GM13977 (cell line): ENCODE measurements at places on chromosomes 2 and 18.
A peak's percentile ranks its signal among the peaks of the same experiment; 100 is the strongest.

DNA sequence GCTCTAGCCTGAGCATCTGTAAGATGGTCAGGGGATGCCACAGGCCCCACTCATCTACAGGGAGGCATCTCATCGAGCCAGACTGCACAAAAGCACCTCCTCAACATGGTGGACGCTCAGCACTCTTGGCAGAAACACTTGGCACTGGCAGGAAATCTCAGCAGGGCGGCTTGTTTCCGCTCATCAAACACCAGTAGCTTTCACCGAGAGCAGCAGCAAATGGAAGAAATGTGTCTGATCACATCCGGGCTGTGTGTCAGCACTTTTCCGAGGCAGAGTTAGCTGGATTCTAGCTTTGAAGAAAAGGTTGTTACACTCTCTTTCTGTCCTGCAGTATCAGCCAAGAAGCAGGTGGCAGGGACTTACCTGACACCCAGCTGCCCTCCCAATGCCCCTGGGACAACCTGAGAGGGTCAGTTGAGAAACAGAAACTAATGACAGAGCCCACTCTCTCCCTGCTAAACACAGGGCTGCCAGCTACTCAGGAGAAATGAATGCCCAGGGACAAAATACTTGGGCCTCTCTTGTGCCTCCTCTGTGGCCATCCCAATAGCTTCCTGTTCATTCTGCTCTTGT is 68.9 kb upstream of the FZD7 start:
- DNase-seq, result no peak

GRCh38 chr2:129767346-129768035 is 212.0 kb upstream of the RAB6C start:
- DNase-seq, result no peak

GRCh38 chr18:4024702-4025101 is 430.4 kb downstream of the DLGAP1 start:
- DNase-seq, result no peak

DNA sequence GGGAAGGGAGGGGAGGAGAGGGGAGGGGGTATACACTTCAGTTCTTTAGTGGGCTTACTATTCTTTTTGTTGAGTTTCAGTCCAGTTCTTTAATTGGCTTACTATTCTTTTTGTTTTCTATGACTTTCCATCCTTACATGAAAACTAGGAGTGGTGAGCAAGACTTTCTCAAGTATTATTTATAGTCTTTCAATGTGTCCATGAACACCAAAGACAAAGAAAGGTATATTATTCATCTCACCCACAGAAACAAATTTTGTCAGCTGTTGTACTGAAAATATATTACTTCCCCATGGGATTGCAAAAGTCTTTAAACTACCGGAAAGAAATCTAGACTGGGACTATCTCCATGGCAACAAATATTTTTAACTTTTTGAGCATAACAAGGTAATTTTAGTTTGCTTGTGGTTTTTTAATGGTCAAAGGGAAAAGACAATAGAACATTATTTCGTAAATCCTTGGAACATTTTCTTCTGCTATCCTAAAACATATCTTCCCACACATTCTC is 17.6 kb downstream of the ADAM17 start:
- DNase-seq, result peak; percentile 23

- no peak for DNase-seq
Observed at GRCh38 chr18:1797235-1797634, 774.1 kb downstream of the METTL4 start.

- no peak for DNase-seq
Observed at GRCh38 chr2:29802986-29803385, 118.4 kb downstream of the ALK start.

DNA sequence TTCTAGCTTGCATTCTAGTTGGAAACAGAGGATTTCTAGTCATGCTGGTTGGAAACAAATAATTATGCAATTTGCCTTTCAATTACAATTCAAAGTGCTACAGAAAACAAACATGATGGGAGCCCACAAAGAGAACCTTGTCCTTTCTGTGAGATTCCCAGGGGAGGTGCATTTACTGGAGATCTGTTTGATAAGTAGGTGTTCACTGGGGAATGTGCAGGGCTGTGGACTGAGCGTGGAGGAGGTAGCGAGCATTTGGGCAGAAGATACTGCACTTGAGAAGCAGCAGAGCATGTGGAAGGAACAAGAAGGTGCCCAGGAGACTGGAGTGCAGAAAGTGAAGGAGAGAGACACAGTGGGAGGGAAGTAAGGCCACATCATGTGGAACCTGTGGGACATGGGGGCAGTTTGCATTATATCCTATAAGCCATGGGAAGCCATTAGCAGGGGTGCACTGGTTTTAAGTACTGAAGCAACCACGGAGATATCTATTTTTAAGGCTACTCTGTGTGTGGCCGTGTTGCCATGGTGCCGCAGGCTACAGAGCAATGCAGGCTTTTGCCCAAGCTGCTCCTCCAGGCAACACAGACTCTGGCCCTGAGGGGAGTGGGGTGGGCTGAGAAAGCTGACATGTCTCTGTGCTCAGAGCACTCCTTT is 154.0 kb downstream of the ANTXR1 start:
- DNase-seq, result no peak

DNA sequence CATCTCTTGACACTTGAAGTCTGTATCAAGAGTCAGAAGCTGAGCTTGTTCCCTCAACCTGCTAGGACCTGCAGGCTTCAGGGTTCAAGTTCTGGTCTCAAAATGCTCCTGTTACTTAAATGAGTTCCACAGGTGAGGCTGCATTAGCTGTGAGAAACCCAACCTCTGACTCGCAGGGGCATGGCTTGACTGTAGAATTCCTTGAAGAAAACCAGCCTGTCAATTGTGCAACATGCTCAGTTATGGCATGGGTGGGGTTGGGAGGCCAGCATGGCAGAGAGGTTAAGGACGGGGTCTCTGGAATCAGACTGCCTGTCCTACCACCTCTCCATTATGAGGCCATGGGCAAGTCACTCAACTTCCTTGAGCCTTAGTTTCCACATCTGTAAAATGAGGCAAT is 235.8 kb downstream of the EN1 start:
- DNase-seq, result no peak

GRCh38 chr18:31563778-31564177 is 27.9 kb upstream of the TTR start:
- DNase-seq, result no peak

DNA sequence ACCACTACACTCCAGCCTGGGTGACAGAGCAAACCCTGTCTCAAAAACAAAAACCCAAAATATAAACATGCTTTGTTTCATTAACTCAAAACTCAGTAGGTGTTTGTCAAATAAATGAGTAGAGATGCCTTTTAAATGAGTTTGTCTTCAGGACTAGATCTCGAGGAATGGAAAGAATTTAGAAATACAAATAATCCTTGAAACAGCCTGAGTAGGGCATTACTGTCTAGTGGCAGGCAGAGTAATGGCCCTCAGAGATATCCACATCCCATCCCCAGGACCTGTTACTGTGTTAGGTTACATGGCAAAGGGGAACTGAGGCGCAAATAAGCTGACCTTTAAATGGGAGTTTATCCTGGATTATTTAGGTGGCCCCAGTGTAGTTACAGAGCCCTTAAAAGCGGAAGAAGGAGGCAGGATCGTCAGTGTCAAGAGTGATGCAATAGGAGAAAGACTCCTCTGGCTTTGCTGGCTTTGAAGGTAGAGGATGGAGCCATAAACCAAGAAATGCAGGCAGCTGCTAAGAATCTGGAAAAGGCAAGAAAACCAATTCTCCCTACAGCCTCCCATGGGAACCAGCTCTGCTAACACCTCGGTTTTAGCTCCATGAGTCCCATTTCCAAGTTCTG is 63.0 kb downstream of the CABLES1 start:
- no peak for DNase-seq

GRCh38 chr2:71609029-71609428 is 155.7 kb downstream of the DYSF start:
- no peak for DNase-seq

GRCh38 chr18:75200071-75200470 is 8.9 kb downstream of the PTGR3 start:
- DNase-seq, result no peak

DNA sequence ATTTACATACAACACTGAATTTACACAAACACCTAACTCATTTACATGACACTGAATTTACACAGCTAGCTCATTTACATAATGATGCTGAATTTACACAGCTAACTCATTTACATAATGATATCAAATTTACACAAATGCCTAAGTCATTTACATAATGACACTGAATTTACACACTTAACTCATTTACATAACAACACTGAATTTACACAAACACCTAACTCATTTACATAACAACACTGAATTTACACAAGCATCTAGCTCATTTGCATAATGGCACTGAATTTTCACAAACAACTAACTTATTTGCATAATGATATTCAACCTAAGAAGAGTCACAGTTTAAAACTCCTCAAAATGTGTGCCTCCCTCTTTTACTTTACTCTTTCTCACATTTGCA is 511.7 kb downstream of the GALR1 start:
- no peak for DNase-seq

- no peak for DNase-seq
Observed at GRCh38 chr18:13108330-13108729, 110.2 kb upstream of the LDLRAD4 start.

GRCh38 chr18:67243799-67244587 is 272.5 kb downstream of the DSEL start:
- DNase-seq, result no peak

DNA sequence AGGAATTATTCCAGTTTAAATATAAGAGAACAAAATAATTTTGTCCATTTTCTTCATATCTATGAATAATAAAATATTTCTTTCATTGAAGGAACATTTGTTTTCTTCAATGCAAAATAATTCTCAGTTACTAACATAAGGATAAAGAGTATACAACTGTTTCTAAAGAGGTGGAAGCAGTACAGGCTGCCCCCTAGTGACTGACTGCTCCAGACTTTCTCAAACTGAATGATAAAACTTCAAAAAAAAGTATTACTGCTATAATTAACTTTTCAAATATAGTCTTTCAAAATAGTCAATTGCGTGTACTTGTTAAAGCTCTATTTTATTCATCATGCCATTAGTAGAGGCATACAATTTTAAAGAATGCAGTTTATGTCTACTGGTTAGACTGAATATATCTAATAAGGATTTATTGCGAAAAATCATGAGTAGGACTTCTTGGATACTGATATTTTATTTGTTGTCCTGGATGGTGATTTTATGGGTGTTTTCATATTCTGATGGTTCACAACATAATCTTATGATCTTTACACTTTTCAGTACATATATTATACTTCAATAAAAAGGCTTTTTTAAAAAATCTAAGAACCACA is 100.1 kb downstream of the WDPCP start:
- DNase-seq, result peak; percentile 33

DNA sequence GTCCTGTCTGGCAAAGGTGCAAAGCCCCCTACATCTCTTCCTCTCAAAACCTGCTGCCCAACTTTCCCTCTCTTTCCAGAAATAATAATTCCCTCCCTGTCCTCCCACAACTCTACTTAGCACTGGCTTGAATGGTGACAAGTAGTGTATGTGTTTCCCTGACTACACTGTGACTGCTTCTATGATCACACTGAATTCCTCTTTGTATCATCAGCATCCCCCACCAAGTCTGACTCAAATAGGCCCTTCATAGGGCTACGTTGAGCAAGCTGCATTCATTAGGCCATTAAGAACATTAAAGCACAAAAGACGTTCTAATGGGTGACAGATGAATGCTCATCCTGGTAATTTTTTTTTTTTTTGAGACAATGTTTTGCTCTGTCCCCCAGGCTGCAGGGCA is 13.7 kb upstream of the ST3GAL5 start:
- DNase-seq, result no peak

- no peak for DNase-seq
Observed at GRCh38 chr2:206718296-206718695, at the start of gene DYTN. Gene DYTN, minus strand, starts transcription at chr2:206718396. Its CDS starts 117 bp downstream, at chr2:206718279.

DNA sequence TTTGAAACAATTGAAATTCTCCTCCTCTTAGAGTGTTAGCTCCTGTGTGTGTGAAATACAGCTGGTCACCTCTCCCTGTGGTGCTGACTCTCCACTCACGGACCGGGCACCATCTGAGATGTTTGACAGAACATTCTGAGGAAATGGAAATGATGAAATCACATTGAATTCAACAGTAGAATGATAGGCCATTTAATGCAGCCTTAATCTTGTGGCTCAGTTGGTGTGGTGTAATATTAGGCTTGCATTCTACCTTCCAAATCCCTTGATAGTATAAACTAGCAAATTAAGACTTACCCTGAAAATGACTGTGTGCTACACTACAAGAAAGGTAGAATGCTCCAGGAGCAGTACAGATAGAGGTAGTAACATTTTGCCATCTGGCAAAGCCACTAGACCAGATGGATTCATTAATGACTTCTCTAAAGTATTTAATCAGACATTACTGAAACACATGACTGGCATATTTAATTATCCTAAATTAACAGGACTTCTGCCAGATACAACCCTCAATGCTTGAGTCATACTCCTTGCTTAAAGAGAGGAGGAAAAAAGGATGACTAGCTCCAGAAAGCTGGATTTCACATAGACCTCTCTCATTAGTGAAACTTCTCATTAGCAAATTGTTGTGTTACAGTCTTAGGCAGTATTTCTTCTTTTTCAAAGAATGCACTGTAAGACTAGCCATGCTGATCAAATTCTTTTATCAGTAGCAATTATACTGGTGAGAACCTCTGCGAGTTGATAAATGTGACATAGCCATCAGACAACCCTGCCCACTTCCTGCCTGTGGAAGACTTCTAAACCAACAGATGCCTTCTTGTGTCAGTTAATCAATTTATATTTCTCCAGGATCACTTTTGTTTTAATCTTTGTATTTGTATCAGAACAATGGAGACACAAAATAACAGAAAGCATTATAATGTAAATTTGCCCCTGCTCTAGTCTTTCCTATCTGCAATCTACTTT is 80.6 kb downstream of the EML6 start:
- DNase-seq, result no peak

DNA sequence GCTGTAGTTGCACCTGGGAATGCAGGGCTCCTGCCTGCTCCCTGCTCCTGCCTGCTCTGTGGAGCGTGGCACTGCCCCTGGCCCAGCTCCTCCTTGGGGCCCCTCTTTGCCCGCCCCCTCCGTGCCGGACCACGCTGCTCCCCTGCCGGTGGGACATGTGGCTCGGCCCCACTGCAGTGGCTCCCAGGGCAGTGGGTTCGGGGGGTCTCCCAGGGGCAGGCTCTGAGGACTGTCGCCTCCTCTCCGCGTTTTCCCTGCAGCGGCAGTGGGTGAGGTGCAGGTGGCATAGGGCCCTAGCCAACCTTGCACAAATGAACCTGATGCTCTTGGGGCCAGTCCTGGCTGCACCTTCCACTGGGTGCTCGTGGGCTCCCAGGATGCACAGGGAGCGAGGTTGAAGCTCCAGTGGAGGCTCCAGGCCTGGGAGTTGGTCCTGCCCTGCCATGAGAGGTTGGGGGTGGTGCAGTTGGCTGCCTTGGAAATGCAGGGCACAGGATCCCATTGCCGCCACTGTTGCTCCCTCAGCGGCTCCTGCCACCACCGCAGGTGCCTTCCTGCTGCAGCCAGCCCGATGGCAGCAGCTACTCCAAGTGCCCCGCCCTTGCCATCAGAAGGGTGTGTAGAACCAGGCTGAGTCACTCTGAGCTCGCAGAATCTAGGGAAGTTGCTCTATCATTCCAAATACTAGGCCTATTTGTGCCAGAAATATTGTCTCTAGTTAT is 313.1 kb upstream of the SYT4 start:
- no peak for DNase-seq

DNA sequence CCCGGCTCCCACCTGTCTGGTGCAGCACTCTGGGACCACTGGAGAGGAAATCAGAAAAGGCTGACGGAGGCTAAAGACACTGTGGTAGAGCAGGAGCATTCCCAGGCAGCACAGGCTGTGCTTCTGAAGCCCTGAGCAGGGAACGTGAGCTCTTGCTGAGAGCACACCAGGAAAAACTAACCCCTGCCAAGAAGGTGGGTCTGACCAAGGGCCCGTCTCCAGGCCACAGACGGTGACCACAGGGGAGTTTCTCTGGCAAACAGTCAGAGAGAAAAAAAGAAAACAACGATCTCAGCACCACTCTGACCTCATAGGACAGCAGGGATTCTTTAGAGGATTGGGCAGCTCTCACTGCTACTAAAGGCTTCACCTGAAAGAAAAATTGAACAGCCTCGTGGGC is 201.4 kb downstream of the AFF3 start:
- DNase-seq, result no peak
